ENCODE measurements at places on chromosomes 6 and 20. TPM values are rescaled to one million over a fixed set of nuclear protein-coding genes. Genes with fewer than 3 reads are reported as not detected.
A peak's percentile ranks its signal among the peaks of the same experiment; 100 is the strongest.

DNA sequence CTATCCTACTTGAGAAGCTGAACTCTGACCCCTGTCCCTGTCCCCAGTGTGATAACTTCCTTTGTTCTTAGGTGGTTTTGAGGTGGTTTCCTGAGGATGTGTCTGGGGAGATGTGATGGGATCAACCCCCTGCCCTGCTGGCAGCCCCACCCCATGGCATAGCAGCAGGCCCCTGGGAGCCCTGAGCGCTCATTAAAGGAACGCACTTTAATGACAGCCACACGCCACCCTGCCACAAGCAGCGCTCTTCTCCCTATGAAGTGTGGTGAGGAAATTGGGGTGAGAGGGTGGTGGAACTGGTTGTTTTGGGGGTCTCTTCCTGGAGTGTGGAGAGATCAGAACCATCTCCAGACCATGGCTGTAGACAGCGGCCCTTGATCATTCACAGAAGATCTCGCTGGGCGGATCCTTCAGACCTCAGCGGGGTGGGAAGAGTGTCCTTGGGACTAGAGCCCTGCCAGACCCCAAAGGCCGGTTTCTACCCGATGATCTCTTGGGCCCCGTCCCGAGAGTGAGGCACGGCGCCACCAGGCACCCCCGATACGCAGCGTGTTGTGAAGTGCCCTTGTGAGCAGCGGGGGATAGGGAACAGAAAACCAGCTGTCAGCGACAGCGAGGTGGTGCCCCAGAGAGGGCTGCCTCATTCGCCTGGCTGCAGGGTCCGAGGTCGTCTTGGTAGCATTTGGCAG lies 45.4 kb downstream of the SYNJ2 start:
- H3K27ac ChIP-seq: peak overlapping the region; percentile 99
- H3K27me3 ChIP-seq: no peaks in the 10 kb centered on the region
- DNase-seq: no peak
- no peak overlapping the region for H3K4me3 ChIP-seq
- H3K4me1 ChIP-seq: peaks cover 64% of the 10 kb centered on the region

DNA sequence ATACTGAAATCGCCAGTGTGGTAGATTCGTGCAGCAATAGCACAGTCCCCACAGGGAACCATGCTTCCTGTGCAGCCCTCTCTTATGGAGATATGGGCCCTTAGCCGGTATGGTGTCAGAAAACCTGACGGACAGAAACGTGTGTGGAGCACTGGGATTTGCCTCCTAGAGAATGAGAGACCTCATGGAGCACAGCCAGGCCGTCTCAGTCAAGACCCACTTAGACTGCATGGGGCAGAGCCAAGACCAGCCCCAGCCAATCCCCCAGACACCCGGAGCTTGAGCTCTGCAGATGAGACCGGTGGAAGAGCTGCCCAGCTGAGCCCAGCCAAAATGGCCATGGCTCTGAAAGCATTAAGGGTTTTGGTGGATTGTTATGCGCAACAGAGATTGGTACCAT lies 163.7 kb downstream of the DLL1 start:
- DNase-seq: no peak
- H3K27ac ChIP-seq: no peak overlapping the region
- H3K27me3 ChIP-seq: no peaks in the 10 kb centered on the region
- H3K36me3 ChIP-seq: no peaks in the 10 kb centered on the region
- no peak overlapping the region for H3K4me3 ChIP-seq
- no peaks in the 10 kb centered on the region for H3K4me1 ChIP-seq

- DNase-seq: peak; percentile 59
- no peaks in the 10 kb centered on the region for H3K27me3 ChIP-seq
- no peak overlapping the region for H3K4me3 ChIP-seq
- H3K36me3 ChIP-seq: no peaks in the 10 kb centered on the region
- peaks cover 7% of the 10 kb centered on the region for H3K4me1 ChIP-seq
- H3K27ac ChIP-seq: peak overlapping the region; percentile 6
Measured at GRCh38 chr6:74069089-74069581, 373.1 kb downstream of the CD109 start.

DNA sequence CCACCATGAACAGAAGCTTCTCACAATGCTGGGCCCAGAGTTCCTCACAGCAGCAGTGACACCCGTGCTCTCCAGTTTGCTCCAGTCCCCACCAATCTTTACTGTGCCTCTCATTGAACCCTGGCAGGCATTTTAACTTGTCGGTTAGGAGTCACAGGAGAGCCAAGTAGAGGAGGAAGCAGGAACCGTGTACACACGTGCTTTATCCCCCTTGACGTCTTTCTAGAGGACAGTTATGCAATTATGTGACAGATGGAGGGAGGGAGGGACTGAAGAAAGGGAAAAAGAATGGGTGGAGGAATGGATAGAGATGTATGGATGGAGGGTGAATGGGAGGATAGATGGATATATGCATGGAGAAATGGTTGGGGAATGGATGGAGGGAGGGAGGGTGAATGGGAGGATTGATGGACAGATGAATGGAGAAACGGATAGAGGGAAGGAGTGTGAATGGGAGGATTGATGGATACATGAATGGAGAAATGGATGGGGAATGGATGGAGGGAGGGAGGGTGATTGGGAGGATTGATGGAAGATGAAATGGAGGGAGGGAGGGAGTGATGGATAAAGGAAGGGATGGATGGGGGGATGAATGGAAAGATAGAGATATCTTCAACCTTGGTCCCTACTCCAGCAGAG lies 26.0 kb downstream of the RBM38 start:
- peaks cover 14% of the 10 kb centered on the region for H3K27me3 ChIP-seq
- peaks cover 4% of the 10 kb centered on the region for H3K4me1 ChIP-seq
- no peak overlapping the region for H3K27ac ChIP-seq
- no peaks in the 10 kb centered on the region for H3K36me3 ChIP-seq

C20orf202 gene
- not detected for total RNA-seq

DNA sequence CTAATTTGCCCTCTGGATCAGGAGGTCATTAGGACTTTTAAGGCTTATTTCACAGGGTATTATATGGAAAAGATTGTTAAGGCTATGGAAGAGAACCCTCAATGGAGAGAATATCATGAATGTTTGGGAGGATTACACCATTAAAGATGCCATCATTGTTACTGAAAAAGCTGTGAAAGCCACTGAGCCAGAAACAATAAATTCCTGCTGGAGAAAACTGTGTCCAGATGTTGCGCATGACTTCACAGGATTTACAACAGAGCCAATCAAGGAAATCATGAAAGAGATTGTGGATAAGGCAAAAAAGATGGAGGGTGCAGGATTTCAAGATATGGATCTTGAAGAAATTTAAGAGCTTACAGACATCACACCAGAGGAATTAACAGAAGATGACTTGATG lies 798.3 kb upstream of the SLC35B3 start:
- H3K36me3 ChIP-seq: no peaks in the 10 kb centered on the region
- no peaks in the 10 kb centered on the region for H3K27me3 ChIP-seq
- no peak overlapping the region for H3K4me3 ChIP-seq
- DNase-seq: no peak

Measured in astrocyte (in vitro differentiated cells and primary cell).